ENCODE measurements at places on chromosomes 1 and 21.

- no peak for DNase-seq
Measured at GRCh38 chr1:146029117-146029516, 7.6 kb upstream of the HJV start.

- DNase-seq = no peak
Measured at GRCh38 chr1:150777544-150777943, 12.0 kb upstream of the CTSS start.

DNA sequence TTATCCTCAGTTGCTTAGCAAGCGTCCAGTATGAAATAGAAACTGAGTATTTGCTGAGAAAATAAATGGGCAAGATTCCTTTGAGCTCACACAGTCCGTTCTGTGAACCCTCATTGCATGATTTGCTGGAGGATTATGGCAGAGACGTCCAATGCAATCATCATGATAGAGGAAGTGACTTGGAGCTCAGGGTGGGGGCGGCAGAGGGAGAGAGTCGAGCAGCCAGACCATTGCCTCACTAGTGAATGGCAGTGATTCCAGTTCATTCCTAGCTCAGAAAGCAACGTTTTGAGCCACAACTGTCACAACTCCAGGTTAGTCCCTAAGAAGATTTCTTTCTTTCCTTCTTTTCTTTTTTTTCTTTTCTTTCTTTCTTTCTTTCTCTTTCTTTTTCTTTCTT lies 27.5 kb upstream of the COL9A2 start:
- peak; percentile 42 for DNase-seq

GRCh38 chr21:42111811-42112210 lies 40.7 kb downstream of the UMODL1 start:
- no peak for DNase-seq

DNA sequence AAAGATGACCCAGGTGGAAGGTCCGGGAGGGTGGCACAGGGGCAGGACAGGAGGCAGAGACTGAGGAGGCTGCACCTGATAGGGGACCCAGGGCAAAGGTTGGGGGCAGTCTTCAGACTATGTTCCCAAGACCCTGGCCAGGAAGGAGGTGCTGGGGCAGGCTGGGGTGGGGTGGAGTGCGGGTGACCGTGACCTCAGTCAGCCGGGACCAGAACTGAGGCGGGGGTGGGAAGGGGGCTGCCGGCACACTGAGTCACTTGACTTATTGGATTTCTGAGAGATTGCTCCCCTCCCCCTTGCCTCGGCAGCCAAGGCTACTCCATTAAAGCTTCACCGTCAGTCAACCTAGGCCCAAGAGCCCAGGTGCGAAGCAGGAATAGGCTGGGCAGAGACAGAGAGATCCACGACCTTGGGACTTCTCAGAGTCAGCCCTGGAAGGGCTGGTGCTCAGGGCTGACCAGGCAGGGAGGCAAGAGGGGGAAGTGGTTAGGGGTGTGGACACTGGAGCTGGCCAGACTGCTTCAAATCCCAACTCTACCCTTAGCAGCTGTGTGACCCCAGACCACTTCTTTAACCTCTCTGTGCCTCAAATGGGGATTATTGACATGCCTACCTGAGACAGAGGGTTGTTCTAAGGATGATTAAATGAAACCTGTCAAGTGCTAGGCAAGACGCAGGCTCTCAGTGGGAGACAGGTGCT lies 47.9 kb upstream of the LAPTM5 start:
- no peak for DNase-seq

DNA sequence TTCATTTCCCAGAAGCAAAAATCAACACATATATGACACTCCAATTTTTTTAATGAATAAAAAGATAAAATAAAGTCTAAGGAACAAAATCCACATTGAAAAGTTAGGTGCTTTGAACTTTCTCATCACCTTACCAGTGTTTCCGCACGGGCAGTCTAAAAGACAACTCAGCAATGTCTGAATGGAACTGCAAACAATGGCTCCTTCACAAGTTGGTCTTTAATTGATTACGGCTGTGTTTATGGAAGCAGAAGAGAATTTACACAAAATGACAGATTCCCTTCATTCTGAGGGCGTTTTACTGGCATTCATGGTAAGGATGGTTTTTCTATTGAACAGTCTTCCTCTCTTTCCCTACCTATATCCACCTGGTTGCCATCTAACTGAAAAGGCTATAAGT lies 65.0 kb upstream of the RNPC3 start:
- no peak for DNase-seq

- DNase-seq = no peak
Measured at GRCh38 chr1:174556392-174556791, 108.6 kb downstream of the GPR52 start.

- no peak for DNase-seq
Measured at GRCh38 chr21:42569732-42570301, 56.2 kb downstream of the SLC37A1 start.

GRCh38 chr1:182242641-182243040 lies 148.9 kb downstream of the GLUL start:
- no peak for DNase-seq

GRCh38 chr1:43143441-43143888 lies 28.6 kb downstream of the EBNA1BP2 start:
- no peak for DNase-seq

DNA sequence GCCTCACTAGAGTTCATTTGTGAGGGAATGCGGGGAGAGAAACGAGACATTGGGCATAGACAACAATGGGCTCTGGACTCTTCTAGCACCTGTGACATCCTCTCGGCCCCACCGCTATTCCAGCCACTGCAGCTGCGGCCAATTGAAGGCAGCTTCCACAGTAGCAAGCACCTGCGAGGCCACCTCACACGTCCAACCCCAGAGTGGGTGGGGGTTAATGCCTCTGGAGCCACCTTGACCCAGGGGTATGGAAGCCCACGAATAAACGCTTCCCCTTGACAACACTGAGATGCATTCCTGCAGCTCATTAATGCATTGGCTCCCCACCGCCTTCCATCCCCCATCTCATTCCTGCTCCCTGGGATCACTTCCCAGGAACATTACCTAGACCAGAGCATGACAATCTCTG lies 104.4 kb downstream of the GLIS1 start:
- DNase-seq = no peak

GRCh38 chr1:157369808-157370521 lies 182.3 kb downstream of the FCRL5 start:
- DNase-seq = peak; percentile 40

DNA sequence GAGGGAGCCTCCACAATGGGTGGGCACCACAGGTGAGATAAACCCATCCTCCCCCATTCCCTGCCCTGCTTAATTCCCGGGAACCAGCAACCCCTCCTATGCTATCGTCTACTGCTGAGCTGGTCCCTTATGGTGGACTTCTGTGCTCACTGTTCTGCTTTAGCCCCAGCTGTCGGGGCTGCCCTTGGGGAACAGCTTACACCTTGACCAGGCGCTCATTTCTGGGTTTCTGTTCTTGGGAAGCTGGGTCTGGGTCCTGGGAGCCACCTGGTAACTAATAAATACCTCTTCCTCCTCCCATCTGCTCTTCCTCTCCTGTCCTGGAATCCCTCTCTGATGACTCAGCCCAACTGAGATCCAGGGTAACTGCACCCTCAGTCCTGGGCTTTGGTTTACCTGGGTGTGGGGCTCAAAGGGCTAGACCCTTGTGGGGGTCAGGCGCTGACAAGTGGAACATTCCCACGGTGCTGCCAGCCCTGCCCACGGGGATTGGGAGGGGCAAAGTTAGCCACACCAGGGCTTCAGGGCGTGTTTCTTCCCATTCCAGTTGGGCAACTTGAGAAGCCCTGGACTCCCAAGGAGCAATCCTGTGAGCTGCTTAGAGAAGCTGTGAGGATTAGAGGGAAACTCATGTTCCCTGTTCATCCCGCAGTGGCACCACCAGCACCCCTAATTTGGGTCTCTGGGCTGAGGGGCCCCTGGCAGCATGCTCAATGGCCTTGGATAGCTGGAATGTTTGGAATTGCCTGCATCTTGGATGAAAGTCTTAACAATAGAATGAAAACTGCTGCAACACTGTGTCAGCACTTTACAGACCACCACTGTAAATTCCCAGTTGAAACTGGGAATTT lies 1.6 kb downstream of the PCAT6 start:
- DNase-seq = no peak

GRCh38 chr1:202649553-202650392 lies 60.5 kb downstream of the SYT2 start:
- DNase-seq = no peak

DNA sequence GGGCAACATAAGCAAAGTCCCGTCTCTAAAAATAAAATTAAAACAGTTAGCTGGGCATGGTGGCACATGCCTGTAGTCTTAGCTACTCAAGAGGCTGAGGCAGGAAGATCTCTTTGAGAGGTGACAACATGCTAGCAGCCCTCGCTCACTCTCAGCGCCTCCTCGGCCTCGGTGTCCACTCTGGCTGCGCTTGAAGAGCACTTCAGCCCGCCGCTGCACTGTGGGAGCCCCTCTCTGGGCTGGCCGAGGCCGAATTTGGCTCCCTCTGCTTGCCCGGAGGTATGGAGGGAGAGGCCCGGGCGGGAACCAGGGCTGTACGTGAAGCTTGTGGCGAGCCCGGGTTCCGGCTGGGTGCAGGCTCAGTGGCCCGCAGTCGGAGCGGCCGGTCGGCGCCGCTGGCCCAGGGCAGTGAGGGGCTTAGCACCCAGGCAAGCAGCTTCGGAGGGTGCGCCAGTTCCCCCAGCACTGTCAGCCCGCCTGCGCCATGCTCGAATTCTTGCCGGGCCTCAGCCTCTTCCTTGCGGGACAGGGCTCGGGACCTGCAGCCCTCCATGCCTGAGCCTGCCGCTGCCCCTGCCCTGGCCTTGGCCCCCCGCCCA lies 138.3 kb downstream of the MAP3K21 start:
- DNase-seq = no peak

DNA sequence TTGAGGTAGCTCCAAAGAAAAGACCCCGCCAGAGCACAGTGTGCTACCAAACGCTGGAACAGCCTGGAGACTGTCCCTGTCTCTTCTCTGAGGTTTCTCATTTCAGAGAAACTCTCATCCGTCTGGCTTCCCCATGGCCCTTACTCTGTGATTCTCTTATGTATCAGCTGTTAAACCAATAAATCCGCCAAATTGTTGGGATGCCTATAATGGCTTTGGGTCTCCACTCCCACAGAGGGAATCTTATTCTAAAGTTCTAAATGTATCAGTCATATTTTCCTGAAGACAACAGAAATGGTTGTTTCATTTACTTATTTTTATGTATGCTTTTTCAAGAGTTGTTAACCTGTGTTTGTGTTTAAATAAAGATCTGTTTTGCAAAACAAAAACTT lies 4.0 kb downstream of the ERG start:
- DNase-seq = no peak

DNA sequence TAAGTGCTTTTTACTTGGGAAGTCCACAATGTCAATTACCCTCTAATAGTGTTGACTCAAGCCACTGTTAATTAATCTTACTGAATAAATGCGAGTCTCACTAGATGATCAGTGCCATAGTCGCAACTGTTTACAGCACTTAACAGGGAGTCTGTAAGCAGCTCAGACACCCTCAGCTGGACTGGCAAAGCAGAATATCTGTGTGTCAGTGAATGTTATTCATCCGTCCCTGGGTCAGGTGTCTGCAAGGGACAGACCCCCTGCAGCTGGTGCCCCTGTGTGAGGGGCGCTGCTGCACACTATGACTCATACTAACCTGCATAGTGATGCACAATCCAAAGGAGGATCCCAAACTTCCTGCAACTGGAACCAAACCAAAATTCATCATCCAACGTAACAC lies 306.5 kb downstream of the HHIPL2 start:
- DNase-seq = no peak

- no peak for DNase-seq
Measured at GRCh38 chr1:1332774-1333480, 1.8 kb downstream of the TAS1R3 start.

GRCh38 chr1:240666568-240667198 lies 54.7 kb upstream of the GREM2 start:
- DNase-seq = no peak

- no peak for DNase-seq
Measured at GRCh38 chr21:41393876-41394465, 32.1 kb upstream of the MX1 start.

- no peak for DNase-seq
Measured at GRCh38 chr21:31880816-31881215, 8.0 kb downstream of the HUNK start.

- DNase-seq = no peak
Measured at GRCh38 chr21:42425591-42425990, 21.9 kb downstream of the UBASH3A start.

DNA sequence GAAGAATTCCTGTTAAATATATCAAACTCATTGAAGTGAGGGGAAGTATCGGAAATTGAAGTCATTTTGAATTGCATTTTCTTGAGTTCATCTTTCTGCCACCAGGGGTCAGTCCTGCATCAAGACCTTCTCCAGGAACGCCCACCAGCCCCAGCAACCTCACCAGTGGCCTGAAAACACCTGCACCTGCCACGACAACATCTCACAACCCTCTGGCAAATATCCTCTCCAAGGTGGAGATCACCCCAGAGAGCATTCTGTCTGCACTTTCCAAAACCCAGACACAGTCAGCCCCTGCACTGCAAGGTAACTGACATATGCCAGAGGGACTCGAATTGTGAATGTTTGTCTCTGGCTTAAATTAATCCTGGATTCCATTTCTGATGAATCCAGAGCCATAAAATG lies 22.8 kb upstream of the TARS2 start:
- DNase-seq = peak; percentile 69

GRCh38 chr1:218402786-218403120 lies 57.6 kb downstream of the TGFB2 start:
- DNase-seq = no peak

- no peak for DNase-seq
Measured at GRCh38 chr1:243927381-243927780, 77.3 kb upstream of the AKT3 start.

- DNase-seq = no peak
Measured at GRCh38 chr21:16584756-16585155, 855.0 kb downstream of the USP25 start.
